ENCODE measurements at places on chromosomes 3 and 15. TPM values are rescaled to one million over a fixed set of nuclear protein-coding genes. Genes with fewer than 3 reads are reported as not detected.
A peak's percentile ranks its signal among the peaks of the same experiment; 100 is the strongest.

SLC38A3 gene
- 12.7 TPM for total RNA-seq

DNA sequence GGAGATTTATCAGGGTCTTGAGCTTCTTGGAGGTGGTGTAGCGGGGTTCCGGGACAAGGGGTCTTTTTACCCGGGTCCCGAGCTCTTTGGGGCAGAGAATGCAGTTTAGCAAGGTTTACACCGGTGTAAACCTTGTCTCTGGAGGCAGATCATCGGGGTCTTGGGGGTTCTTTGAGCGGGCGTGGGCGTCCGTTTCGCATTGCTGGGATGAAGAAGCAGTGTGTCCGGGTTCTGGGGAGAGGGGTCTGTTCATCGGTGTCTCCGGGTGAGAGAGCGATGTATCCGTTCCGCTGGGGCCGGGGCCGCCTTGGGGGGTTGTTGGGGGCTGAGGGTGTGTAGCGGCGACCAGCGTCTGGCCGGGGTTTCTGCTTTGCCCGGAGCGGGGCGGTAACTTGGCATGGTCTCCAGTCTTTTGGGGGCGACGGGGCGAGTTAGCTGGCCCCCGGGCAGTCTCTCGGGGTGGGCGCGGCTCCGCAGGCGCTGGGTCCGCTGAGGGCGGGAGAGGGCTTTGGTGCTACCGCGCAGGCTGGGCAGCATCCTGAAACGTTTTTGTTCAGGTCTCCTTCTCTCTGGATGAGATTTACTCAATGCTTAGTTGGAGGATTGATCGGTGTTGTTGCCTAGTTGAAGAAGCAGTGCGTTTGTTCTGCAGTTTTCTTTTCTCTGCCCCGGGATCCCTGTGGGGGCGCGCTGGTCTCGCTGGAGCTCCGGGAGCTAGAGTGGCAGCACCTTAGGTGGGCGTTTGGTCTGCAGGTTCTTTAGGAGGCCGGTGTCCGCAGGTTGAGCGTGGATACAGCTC, 843 bp downstream of the GLCE start:
- peak; percentile 64 for DNase-seq

GRCh38 chr3:146546366-146546965, 2.1 kb upstream of the PLSCR1 start:
- no peak for DNase-seq

ANKRD34C gene
- total RNA-seq: not detected

GRCh38 chr3:37198996-37199395, 24.6 kb upstream of the LRRFIP2 start:
- no peak for DNase-seq

- no peak for DNase-seq
These were observed 158.6 kb upstream of the KBTBD8 start for GRCh38 chr3:66839508-66839907.

GRCh38 chr3:38453913-38454177, 155 bp downstream of the ACVR2B start:
- DNase-seq: no peak

DNA sequence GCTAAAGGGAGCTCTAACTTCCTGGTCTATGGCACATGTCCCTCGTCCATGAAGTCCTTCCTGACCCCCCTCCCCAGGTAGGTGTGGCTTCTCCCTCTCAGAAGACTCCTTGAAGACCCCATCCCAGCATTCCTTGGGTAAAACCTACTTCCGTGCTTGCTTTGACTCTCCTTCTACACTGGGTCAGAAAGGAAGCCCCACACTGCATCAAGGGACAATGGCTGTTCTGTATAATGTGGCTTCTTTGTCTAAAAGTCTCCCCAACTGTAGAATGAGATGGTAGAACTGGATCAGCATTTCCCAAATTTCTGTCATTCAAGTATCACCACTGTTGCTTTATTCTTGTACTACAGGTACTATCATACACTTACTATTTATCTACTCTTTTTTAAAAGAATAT, 3.9 kb upstream of the DNAJA4 start:
- DNase-seq: no peak

DNA sequence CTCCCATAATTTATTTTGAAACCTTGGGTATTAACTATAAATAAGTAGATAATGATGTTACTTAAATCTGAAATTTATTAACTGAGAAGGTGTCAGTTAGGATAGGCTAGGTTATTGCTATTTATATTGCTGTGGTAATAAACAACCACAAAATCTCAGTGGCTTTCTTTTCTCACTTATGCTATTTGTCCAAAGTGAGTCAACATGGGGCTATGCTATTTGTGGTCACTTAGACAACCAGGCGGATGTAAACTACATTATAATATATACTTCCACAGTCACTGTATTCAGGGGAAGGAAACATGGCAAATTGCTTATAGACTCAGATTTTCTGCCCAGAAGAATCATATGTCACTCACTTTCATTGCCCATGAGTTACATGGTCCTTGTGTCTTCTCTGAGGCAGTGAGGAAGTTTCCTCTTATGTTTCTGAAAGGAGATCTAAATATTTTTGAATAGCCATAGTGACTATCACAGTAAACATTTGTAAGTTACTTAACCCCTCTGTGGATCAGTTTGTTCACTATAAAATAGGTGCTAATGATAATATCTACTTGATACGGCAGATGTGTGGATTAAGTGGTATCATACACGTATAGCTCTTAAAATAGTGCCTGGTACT, 19.8 kb downstream of the HMG20A start:
- no peak for DNase-seq

GRCh38 chr3:18302517-18302916, 122.6 kb downstream of the SATB1 start:
- no peak for DNase-seq

DNA sequence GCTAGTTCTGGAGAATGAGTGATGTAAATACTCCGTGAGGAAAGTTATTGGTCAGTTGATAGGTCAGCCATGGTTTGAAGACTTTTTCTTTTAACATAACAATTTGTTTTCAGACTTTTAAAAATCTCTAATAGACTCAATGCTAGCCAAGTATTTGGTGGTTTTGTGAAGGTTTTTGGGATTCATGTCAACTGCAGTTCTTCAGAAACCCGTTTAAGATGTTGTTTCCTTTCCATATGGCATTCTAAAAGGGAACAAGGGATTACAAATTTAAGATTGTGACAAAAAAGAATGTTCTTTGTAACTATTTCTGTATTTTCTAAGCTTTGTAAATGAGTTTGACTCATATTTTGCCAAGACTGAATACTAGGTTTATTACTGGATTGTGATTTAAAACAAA, 281.7 kb upstream of the COL8A1 start:
- no peak for DNase-seq

- peak; percentile 66 for DNase-seq
These were observed 283.1 kb downstream of the FGF12 start for GRCh38 chr3:192444096-192444790.

DNA sequence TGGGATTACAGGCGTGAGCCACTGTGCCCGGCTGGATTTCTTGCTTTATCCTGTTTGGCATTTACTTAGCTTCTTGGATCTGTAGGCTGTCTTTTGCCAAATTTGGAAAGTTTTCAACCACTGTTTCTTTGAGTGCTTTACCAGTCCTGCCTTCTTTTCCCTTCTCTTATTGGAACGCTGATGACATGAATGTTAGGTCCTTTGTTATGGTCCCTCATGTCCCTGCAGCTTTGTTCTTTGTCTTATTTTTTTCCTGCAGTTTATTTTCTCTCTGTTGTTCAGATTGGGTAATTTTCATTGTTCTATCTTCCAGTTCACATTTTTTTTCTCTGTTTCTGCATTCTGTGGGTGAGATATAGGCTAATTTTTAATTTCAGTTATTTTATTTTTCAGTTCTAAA, 25.0 kb downstream of the SH3GL3 start:
- DNase-seq: no peak

DNA sequence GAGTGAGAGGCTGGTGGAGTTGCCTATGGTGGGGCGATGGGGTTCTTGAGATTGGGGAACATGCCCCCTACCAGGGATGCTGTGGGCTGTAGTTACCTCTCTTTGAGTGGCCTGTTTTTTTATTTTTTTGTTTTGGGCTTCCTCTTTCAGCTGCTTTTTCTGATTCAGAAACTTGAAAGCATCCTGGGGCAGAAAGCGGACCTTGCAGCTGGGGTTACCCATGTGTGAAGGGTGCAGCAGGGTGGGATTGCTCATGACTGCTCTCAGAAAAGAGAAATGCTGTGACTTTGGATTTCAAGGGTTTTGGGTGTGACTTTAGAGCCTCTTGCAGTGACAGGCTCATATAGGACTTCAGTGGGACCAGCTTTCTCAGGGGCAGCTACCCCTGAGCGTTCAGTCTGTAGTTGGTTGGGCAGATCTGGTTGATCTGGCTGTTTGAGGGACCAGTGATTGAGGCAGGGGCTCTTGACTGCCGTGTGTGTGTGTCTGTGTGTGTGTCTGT, 1.8 kb downstream of the LIMD1 start:
- no peak for DNase-seq

DNA sequence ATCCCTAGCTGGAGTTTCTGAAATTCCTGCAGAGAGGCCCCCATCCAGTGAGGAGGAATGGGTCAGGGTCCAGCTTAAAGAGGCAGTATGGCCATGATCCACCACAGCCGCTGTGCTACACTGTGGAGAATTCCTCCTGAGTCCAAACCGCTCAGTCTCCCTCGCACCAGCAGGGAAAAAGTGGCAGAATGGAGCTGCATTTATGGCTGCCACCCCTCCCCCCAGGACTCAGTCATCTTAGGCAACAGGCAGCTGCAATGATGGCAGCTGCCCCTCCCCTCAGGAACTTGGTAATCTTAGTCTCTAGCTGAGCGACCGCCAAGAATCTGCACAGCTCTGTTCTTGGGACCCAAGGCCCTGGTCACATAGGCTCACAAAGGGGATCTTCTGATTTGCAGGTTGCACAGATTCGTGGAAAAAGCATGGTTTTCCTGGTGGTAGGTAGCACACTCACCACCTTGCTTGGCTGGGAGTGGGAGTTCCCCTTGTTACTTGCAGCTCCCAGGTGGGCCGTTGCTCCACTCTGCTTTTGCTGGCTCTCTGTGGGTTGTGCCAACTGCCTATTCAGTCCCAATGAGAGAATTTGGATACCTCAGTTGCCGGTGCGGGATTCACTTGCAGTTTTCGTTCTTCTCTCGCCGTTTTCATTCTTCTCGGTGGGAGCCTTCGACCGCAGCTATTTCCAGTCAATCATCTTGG, 204.1 kb downstream of the STXBP5L start:
- DNase-seq: no peak

DNA sequence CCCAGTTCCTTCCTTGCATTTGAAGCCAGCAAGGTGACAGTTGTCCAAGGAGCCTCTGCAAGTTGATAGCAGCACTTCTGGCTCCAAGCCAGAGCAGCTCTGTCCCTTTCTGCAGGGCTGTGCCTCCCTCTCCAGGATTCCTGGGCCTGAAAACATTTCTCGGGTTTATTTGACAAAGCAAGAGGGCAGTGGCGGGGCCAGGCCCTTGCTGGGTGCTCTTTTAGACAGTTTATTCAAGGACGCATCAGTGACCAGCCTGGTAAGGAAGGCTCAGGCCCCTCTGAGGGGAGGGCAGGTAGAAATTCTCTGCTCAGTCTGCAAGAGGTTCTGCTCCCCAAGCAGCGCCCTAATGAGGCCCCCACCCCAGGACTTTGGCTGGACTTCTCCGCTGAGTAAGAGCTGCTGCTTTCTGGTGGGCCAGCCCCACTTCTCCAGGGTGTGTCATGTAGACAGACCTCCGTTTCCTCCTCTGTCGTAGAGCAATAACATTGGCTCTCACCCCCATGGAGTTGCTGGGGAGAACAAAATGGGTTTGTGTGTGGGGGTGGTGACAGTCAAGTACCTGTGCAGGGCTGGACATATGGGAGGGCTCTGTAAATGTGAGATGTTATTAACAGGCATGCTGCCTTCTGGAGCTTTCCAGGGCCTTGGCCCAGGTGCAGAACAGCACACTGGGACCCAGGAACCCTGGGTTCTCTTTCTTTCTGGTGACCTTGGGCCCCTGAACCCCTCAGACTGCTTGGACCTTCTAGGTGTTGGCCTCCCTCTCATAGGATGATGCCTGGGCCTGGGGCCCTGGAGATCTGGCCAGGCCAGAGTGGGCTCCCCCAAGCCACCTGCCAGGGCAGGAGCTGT, 146.2 kb upstream of the TLE3 start:
- no peak for DNase-seq

DNA sequence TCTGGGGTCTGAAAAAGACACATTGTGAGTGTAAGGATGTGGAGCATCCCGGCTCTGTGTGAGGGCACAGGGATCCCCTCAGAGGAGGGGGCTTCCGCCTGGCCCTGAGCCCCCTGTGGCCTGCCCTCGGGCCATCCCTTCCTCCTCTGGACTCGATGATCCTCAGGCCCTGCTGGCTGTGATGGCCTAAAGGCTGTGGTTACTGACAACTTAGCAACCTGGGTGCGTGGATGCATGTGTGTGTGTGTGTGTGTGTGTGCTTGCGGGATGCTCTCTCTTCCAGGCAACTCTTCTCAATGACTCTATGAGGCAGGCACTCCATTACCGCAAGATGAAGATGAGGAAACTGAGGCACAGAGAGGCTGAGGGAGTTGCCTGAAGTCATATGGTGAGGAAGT, 66.0 kb downstream of the ASB7 start:
- DNase-seq: no peak

- no peak for DNase-seq
These were observed 331.8 kb downstream of the LRTM1 start for GRCh38 chr3:54596087-54596486.

- no peak for DNase-seq
These were observed 29.8 kb upstream of the SLC25A36 start for GRCh38 chr3:140911822-140912221.

DNA sequence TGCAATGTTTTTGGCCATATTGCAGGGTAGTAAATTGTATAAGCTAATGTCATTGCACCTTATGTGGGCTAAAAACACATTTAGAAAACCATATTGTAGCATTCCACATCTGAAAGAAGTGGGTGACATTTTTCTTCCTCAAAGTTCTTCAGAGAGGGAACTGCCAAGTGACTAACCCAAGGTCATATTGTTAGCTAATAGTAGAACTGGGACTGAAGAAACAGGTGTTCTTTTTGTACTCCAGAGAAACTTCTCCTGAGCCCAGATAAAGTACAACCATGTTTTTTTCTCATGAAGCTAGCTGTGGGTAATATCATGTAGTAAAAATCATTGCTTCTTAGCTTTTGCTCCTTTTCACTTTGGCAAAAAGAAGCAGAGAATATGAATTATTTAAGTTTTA, 333.0 kb downstream of the NSUN3 start:
- DNase-seq: no peak

PLCH1 gene
- total RNA-seq: 1.1 TPM

DNA sequence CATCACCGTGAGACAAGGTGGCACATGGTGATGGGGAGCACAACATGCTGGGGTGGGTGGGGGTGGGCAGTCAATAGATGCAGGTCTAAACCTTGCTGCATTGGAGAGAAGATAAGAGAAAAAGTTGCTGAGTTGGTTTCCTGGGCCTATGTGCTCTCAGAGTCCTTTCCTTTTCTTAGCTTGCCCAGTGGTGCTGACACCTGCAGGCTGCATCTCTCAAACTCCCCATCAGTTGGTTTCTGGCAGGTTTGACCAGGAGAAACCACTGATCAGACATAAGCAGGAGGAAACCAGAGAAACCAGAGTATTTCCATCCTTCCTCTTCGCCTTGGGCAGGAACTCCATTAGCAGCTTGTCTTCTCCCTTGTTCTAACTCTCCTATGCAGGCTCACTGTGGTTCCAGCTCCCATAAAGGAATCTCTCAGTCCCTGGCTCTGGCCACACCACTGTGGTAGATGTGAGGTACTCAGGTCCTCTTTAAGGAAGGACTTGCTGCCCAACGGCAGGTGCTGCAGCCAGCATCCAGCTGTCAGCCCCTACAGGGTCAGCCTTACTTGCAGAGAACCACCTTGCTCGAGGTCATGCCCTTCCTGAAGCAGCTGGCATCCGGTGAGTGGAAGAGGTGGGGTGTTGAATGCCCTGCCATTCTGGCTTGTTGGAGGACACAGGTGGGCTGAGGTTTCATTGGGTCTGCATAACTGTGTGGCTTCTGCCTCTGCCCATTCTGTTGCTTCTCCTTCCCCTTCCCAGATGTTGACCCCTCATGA, 172.3 kb upstream of the ANKRD28 start:
- no peak for DNase-seq

ARNT2 gene
- total RNA-seq: 5.9 TPM

- peak; percentile 52 for DNase-seq
These were observed 23.5 kb upstream of the RAP2B start for GRCh38 chr3:153138276-153139210.
